ENCODE measurements at places on chromosomes 1 and 21.

GRCh38 chr1:7422966-7423365 lies 348.1 kb upstream of the VAMP3 start:
- DNase-seq, result no peak

- DNase-seq, result peak; percentile 75
Measured at GRCh38 chr1:29415156-29415830, 179.0 kb downstream of the PTPRU start.

GRCh38 chr1:115545096-115545720 lies 96.6 kb upstream of the VANGL1 start:
- DNase-seq, result no peak

DNA sequence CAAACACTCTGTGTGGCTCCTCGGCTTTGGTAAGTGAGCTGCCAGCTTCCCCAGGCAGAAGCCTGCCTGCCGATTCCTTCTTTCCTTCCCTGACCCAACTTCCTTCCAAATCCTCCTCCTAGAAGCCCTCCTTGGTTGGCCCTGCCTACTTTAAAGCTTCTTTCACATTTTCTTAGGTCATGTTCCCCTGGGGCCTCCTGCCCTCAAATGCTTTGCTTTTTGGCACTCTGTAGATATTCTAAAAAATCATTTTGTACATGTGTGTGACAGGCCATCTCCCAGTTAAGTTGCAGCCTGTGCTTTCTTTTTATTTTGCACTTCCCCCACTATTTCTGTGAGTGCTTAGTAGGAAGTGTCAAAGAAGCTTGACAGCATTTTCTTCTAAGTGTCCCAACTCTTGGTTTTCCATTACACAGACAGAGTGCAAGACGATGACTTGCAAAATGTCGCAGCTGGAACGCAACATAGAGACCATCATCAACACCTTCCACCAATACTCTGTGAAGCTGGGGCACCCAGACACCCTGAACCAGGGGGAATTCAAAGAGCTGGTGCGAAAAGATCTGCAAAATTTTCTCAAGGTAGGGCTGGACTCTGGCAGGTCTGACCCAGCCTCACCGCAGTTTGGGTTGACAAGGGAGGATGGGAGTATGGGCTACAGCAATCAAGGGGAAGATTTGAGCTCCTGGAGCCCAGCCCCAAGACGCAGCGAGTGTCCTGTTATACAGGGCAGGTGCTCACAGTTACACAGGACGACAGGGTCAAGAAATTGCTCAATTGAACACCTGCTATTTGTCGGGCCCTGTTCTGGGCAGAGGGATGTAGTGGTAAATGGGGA lies at the start of gene S100A9:
TSS of gene S100A9 (plus strand) at position 2 of the 838 bp plus-strand sequence. CDS start at position 432, 430 bp downstream.
- DNase-seq, result no peak

GRCh38 chr1:16138772-16139221 lies 17.1 kb downstream of the EPHA2 start:
- DNase-seq, result no peak

- no peak for DNase-seq
Measured at GRCh38 chr1:101237229-101237837, 514 bp downstream of the S1PR1 start.

GRCh38 chr1:43973981-43974442 lies 748 bp upstream of the ATP6V0B start:
- DNase-seq, result no peak

DNA sequence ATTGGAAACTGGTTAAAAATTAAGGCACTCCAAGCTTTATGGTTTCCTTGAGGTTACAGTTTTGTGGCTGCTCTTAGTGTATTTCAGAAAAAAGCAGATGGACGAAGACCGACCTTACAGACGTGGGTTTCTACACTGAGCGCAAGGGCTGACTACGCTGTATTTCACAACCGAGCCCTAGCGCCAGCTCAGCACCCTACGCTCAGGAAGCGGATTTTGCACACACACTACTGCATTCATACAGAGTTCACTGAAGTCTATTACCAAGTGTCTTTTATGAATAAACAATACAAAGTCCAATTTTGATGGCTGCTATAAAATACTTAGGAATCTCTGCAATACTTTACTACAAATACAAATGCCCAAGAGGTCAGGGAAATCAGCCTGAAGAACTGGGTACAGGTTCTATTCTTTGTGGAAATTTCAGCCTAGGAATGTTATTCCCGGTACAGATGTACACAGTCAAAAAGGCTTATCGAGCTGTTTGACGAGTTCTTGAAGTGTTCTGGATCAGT lies 23.8 kb downstream of the PTTG1IP start:
- DNase-seq, result no peak
